Activated T-helper 1 cell treated with anti-CD3 and anti-CD28 coated beads, Interleukin-2, amount 50 U/mL, for 16 hours (primary cell): ENCODE measurements at places on chromosomes 11 and 22.

GRCh38 chr11:73542175-73542574 lies 55.7 kb downstream of the FAM168A start:
- DNase-seq = no peak

DNA sequence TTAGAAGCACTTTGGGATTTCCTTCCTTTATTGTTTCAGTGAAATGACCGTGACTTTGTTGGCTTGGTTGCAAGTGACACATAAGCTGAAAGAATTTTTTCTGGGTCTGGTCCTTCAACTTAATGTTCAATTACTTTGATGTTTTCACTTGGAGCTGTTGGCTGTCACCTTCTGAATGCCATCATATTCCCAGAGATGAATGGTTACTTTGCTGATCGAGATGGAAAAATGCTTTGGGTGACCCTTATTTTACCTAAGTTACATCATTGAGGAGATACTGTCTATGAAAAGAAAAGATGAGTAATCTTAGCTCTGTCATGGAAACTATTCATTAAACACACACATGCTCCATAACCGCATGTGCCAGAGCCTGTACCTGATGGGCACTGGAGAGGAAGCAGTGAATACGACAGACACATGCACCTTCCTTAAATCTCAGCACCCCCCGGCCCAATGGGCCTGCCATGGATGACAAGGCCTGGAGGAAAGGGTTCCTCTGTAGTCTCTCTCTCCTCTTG lies 76.9 kb downstream of the TENM4 start:
- DNase-seq = no peak

DNA sequence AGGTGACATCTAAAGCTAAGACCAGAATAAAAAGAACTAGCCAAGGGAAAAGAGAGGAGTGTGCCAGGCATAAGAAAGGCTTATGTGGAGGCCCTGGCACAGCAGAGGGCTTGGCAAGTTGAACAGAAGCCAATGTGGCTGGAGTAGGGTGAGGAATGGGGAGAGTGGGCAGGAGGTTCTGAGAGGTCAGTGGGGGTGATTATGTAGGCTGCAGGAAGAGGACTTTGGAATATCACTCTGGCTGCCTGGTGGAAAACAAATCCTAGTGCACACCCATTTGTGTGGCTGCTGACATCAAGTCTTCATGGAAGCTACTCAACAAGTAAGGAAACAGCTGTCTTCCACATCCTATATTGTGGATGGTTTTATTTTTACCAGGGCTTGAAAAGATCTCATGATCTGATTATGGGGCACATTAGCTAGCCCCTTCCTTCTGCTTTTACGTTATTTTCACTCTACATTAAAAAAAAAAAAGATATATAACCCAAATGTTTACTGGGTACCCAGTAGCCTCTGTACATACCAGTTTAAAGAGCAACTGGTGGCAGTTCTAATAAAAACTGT lies 3.4 kb downstream of the MRPL16 start:
- DNase-seq = no peak

- DNase-seq = no peak
These were observed 489 bp downstream of the OR10A4 start for GRCh38 chr11:6876914-6877313.

GRCh38 chr11:97461934-97462333 lies 1072.1 kb downstream of the JRKL start:
- DNase-seq = no peak

DNA sequence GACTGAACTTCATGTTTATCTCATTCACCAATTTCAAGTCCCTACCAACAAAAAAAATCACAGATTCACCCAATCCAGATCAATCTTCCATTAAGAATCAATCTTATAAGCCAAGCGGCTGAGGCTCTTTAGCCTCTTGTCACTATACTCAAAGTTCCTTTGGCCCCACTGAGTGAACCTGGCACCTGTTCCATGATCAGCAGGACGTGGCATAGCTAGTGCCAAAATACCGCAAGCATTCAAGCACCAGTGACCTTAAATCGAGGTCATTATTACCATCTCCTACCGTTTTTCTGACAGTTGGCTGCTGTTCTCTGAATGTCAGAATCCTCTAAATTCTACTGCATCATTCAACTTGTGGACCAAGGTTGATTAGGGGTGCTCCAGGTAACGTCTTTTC lies 141.2 kb downstream of the CADM1 start:
- DNase-seq = no peak

GRCh38 chr11:96340555-96340885 lies 2.5 kb downstream of the MAML2 start:
- no peak for DNase-seq

- DNase-seq = no peak
These were observed 13.0 kb upstream of the MRPL11 start for GRCh38 chr11:66451663-66452062.

- no peak for DNase-seq
These were observed 140.5 kb downstream of the MIAT start for GRCh38 chr22:26797910-26798309.

- DNase-seq = no peak
These were observed at the start of gene LARGE2 for GRCh38 chr11:45922425-45923082. Gene LARGE2 (plus strand): TSS chr11:45922656. CDS start chr11:45922883, 227 bp downstream.

- DNase-seq = no peak
These were observed 228.5 kb upstream of the B3GAT1 start for GRCh38 chr11:134640536-134640935.

- DNase-seq = no peak
These were observed 18.1 kb downstream of the BTG4 start for GRCh38 chr11:111494040-111494439.

DNA sequence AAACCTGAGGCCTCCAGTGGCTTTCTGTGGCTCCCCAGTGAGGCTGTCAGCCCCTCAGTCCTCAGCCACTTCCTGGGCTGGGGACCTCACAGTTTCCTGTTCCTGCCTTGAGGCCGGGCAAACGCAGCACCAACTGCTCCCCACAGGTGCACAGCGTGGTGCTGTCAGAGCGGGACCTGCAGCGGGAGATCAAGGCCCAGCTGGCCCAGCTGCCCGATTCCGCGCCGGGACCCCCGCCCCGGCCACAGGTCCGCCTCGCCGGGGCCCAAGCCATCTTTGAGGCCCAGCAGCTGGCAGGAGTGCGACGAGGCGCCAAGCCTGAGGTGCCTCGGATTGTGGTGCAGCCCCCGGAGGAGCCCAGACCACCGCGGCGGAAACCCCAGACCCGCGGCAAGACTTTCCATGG lies 5.4 kb downstream of the TBC1D10C start:
- peak; percentile 61 for DNase-seq

DNA sequence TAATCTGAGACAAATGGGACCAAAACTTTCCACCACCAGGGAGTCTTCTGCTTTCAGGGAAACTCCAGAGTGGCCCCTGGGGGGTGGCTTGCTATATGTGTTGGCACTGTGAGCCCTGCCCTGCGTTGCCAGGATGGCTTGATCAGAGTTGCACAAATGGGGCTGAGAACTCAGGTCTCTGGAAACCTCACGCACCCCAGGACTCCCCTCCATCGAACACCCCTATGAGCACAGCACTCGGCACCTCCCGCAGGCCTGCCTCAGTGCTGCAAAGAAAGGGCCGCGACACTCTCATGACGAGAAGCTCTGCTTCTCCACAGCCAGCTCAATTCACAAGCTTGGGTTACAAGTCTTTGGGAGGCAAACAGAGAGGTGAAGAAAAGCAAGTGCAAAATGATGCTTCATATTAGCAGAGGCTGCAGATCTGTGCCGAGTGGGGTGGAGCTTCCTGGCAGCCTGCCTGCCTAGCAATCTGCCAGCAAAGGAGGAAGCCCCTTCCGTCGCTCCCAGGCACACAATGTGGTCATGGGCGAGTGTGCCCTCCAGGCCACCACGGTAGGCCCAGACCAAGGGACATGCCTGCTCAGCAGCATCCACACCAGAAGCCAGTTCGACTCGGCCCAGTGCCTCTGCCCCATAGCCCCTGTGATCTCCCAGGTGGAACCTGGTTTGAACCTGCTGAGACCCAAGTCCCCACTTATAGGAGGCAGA lies 55.7 kb downstream of the MYH9 start:
- peak; percentile 38 for DNase-seq

GRCh38 chr11:41307296-41308080 lies 152.0 kb downstream of the LRRC4C start:
- DNase-seq = no peak

DNA sequence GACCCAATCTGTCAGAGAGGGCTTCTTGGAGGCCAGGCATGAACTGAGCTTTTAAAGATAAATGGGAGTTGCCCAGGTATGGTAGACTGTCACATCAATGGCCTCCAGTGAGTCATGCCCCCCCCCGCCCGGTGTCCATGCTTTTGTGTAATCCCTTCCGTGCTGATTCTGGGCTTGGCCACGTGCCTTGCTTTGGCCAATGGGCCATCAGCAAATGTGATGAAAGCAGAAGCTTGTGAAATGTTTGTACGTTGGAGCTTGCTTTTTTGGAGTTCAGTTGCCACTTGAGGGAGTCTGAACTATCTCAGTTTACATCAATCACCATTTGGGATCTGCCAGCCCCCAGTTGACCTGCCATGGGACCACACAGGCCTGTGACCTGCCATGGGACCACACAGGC lies 4.3 kb upstream of the THY1 start:
- no peak for DNase-seq
